ACHN (cell line): ENCODE measurements at places on chromosomes 2 and 18.

- DNase-seq, result peak; percentile 91
Measured at GRCh38 chr2:37698931-37699481, 27.6 kb upstream of the CDC42EP3 start.

DNA sequence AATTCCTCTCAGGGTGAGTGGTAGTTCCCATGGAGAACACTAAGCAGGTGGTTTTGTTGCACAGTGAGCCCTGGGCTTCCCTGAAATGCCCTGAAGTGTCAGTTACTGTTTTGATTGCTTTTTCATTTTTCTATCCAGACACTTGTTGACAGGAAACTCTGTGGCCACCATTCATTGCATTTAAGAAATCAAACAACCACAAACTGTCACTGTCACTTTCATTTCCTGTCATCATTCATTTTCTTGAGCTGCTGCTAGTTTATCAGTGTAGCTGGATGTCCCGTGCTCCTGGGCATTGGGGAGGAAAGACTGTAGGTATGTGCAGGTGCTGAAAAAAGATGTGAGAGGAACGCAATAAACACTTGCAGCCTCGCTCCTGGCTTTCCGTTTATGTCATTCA, 891.6 kb upstream of the ZEB2 start:
- DNase-seq, result no peak

GRCh38 chr18:10814336-10814735, 288.5 kb downstream of the NAPG start:
- no peak for DNase-seq

DNA sequence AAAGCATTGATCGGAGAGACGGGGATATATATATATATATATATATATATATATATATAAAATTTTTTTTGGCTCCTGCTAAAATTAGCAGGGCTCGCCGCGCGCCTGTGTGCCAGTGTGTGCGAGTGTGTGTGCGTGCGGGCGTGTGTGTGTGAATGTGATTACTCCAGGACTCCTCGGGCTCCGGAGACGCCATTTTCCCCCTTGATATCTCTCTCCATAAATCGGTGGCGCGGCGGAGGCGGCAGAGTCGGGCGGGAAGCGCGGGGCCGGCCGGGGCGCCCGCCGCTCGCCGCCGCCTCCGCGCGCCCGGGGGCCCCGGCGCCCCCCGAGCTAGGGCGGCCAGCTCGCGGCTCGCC, 795 bp upstream of the SETBP1 start:
- DNase-seq, result peak; percentile 29

DNA sequence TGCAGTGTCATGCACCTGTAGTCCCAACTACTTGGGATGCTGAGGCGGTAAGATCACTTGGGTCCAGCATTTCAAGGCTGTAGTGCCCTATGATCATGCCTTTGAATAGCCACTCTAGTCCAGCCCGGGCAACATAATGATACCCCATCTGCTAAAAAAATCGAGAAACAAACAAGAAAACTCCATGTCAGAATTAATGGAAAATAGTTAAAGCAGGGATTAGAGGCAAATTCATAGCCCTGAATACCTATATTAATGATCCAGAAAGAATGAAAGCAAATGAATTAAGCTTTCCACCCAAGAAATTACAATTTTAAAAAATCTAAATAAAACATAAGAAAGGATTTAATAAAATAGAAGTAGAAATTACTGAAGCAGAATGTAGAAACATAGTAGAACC, 143.0 kb downstream of the MYO3B start:
- no peak for DNase-seq

GRCh38 chr2:124065636-124066035, 40.5 kb downstream of the CNTNAP5 start:
- no peak for DNase-seq

DNA sequence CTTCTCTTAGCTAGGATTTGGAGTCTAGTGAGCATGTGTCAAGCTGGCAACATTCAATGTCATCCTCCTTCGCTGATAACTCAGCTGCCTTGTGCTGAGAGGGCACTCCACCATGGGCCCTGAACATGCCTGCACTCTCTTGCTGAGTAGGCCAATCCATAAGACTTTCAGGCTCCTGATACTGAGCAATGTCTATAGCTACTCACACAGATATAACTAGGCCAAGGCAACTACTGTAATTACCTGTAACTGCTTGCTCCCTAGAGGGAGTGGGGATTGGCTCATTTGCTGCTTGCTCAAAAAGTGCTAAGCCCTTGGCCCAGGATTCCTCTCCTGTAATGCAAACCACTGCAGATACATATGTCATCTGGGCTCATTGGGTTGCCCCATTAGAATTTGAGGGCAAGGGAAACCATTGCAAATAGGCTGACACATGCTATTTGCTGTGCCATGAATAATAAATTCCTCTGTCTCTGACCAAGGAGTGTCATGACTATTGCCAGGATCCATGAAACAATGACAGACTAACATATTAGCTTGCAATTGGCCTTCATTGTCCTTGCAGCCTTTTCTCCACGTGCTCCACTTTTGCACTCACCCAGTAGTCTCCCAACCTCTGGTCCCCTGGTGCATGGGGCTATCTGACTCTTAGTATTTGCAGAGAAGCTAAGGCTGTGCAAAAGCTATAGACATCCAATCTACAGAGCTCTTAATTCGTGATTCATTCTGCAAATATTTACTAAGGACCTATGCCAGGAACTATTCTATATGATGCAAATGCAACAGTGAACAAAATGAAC, 36.9 kb upstream of the BMPR2 start:
- DNase-seq, result no peak

GRCh38 chr2:168851674-168852320, 38.4 kb downstream of the SPC25 start:
- peak; percentile 22 for DNase-seq

DNA sequence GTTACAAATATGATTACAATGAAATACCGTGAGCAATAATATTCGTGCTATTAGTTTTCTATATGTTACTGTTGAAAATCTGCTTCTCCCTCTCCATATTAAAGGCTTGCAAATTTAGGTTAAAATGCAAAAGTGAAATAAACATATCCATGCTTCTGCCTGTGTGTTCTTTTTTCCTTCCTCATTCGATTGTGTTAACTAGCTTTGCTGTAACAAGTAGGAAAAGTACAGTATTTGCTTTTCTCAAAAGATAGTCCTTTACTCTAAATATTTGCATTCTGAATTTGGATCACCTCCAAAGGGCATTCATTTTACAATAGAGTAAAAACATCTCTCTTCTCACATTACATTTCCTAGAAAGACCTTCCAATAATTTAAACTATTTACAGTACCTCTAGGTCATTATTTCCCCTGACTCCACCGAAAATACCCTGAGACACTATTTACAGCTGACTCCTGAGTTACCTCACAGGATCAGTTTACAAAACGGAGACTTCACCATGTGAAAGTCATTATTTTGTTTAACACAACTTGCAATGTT, 835.0 kb upstream of the FANCL start:
- DNase-seq, result no peak

DNA sequence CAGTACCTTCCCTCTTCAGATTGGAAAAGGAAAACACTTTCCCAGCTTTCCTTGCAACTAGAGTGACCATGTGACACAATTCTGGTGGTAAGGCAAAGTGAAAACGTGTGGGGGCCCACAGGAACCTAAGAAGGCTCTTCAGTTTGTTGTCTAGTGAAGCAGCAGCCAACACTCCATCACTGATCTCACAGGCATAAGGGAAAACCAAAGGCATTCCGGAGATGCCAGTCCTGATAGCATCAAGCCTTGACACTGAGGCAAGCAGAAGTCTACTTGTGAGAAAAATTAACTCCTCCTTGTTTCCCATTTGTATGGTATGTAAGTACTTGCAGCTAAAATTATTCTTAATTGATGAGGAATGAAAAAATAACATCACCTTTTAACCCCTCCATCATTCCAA, 88.3 kb downstream of the ETAA1 start:
- no peak for DNase-seq

DNA sequence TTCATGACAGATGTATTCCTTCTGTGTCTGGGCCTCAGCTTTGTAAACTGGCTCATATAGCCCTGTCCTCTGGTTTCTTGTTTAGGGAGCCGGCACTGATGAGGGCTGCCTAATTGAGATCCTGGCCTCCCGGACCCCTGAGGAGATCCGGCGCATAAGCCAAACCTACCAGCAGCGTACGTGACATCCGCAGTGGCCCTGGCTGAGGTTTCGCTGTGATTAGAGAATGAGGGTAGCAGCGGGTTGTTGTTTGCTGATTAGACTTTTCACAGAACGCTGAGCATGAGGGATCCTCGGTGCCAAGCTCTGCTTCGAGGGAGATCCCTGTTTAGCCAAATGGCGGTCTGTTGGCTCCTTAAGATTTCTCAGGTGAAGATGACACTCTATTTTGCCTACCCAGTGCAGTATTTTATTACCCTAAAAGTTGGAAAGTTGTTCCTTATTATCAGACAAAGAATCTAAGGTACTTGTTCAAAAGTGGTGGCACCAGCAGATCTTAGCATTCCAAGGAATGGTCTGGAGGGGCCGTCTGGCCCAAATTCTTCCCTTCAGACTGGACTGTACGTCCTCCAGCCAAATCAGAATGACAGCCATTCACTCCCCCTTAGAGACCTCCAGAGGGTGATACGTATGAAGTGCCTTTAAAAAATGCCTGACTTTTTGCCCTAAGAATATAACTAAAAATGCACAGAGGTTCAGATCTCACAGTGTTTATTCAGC, 21.5 kb upstream of the GMCL1 start:
- no peak for DNase-seq

DNA sequence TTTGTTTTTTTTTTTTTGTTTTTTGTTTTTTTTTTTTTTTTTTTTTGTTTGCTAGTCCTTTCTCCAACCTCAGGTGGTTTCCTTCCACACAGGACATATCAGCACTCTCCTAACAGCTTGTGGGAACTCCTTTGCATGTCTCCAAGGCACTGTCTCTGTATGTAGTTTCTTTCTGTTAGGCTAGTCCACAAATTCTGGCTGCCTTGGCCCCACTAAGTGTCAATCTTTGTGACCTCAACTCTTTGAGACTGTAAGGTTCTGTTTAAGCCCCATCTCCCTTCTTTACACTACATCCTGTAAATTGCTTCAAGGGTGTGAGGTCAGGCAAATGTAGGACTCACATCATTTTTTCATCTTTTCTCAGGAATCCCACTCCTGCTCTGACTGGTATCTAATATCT, 85.1 kb downstream of the NCOA1 start:
- DNase-seq, result no peak

- no peak for DNase-seq
Measured at GRCh38 chr2:224174990-224175389, 135.9 kb upstream of the SERPINE2 start.

- no peak for DNase-seq
Measured at GRCh38 chr18:8912348-8913326, 189.9 kb upstream of the NDUFV2 start.

- DNase-seq, result no peak
Measured at GRCh38 chr2:237910576-237911362, 51.3 kb downstream of the RAMP1 start.

GRCh38 chr2:129762386-129763189, 216.9 kb upstream of the RAB6C start:
- no peak for DNase-seq

DNA sequence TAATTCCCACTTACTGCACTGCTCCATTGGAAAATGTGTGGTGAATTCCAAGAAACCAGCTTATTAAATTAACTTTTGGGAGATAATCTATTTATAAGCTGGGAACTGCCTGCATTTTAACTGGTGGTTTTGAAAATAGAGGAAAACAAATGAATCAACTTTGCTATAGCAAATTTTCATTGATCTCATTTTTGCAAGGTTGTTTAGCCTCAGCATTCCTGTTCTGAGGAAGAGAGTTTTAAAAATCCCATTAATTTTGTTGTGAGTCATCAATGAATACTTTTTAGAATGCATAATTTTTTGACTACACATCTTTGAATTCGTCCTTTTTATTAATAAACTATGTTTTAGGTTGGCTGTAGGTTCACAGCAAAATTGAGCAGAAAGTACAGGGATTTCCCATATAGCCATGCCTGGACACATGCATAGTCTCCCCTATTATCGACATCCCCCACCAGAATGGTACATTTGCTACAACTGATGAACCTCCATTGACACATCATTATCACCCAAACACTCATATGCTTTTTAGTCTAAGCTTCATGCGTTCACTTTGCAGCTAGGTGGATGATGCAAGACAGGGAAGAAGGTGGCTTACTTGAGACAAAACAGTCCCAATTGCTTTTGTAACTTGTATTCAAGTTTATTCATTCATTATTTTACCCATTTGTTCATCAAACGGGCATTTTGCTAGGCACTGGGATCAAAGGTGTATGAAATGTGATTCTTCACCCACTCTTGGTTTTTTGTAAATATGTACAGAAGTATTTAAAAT, 106.9 kb downstream of the ZNF521 start:
- no peak for DNase-seq

DNA sequence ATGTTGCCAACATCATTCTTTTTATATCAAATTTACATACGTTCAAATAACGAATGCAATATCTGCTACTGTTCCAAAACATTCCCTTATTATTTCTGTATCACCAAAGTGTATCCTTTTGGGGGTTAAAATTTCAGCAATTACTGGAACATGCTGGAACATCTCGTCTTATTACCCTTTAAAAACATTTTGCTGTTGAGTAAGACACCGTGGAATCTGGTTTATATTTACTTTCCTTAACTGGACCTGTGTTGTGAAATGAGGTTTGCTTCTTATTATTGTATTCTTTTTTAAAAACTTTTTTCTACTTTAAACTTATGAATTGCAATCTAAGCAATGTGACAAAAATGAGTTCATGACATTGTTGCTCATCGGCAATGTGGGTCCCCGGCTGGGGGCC, 87.4 kb upstream of the PTPRM start:
- DNase-seq, result no peak

- no peak for DNase-seq
Measured at GRCh38 chr2:213119061-213119809, 32.2 kb downstream of the IKZF2 start.

DNA sequence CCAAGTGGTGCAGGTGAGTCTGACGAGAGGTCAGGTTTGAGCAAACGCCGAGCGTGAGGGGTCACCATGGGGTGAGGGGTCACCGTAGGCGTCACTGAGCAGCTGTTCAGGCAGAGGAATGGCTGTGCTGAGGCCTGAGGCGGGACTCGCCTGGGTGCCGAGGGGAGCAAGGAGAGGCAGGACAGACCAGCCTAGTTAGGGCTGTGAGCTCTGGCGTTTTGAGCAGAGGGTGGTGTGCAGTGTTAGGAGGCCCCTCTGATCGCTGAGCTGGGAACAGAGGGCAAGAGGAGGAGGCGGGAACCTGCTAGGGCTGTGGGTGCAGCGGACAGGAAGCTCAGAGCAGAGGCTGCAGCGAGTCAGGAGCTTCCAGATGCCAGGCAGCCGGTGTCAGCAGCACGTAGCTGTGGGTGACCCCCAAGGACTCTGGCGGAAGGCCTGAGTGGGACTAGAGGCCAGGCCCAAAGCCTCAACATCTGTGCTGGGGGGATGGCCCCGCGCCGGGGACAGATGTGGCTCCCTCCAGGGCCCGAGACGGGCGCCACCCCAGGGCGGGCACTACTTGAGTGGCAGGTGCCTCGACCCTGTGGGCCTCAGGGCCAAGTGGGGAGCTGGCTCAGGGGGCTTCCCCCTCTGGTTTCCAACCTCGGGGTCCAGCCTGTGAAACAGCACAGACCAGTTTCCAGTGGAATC, 55.7 kb downstream of the KCNG2 start:
- no peak for DNase-seq

DNA sequence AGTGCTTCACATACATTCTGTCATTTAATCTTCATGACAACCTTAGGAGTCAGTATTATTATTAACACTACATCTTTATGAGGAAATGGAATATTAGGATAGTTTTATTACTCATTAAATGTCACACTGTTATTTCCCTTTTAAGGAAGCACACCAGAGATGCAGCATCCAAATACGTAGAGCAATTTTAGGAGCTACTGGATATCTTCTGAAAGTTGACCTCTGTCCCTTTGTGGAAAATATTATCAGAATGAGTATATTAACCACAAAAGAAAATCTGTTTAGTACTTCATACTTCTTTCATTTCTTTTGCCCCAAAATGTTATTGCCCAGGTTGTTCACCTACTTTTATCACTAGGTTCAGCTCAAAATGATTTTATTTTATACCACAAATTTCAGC, 72.9 kb upstream of the APCDD1 start:
- no peak for DNase-seq
